NCI-H2081 (cell line): ENCODE measurements at places on chromosomes 16 and 17.

DNA sequence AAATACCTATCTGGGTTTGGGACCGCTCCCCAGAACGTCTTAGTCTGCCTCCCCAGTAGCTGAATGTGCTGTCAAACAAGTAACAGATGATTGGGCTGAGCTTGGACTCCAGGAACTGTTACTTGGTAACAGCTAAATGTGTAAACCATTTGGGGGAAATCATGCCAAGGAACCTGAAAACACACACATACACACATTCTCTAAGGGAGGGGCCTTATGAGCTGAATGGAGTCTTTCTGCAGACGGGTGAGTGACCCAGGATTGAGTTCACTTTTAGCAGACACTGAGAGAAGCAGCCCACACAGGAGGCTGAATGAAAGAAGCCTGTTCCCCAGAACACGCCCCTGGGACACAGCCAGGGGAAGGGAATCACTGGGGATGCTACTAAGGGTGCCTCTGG, 1.6 kb downstream of the ACLY start:
- peak; percentile 28 for DNase-seq

GRCh38 chr17:79842656-79843473, 3.6 kb upstream of the CBX4 start:
- DNase-seq: no peak

DNA sequence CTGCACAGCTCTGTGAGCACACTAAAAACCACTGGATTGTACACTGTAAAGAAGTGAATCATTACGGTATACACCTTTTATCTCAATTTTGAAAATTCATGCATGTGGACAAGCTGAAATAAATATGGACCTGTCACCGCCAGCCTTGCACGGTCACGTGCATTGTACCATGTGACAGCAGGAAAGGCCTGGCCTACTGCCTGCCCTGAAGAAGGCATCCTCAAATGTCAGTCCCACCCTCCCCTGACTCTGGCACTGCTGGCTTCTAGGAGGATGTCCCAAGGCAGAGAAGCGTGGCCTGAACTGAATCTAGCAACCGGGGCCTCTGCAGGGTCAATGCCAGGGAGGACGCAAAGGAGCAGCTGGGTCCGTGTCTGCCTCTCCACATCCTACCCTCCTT, 34.6 kb downstream of the SLC38A8 start:
- DNase-seq: no peak

- peak; percentile 66 for DNase-seq
Observed at GRCh38 chr16:85246473-85246872, 134.2 kb upstream of the CIBAR2 start.

DNA sequence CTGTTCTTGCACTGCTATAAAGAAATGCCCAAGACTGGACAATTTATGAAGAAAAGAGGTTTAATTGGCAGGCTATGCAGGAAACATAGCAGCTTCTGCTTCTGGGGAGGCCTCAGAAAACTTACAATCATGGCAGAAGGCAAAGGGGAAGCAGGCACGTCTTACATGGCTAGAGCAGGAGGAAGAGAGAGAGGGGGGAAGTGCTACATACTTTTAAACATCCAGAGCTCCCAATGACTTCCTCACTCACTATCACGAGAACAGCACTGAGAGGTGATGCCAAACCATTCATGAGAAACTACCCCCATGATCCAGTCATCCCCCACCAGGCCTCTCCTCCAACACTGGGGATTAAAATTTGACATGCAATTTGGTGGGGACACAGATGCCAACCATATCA, 13.3 kb downstream of the WFIKKN2 start:
- no peak for DNase-seq

DNA sequence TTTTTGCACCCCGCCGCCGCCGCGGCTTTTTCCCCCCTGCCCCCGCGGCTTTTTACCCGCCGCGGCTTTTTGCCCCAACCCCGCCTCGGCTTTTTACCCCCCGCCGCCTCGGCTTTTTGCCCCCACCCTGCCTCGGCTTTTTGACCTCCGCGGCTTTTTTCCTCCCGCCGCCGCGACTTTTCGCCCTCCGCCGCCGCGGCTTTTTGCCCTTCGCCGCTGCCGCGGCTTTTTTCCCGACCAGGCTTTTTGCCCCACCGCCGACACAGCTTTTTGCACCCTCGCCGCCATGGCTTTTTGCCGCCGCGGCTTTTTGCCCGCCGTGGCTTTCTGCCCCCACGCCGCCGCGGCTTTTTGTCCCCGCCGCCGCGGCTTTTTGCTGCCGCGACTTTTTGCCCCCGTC, 137.0 kb upstream of the TP53TG3D start:
- no peak for DNase-seq

DNA sequence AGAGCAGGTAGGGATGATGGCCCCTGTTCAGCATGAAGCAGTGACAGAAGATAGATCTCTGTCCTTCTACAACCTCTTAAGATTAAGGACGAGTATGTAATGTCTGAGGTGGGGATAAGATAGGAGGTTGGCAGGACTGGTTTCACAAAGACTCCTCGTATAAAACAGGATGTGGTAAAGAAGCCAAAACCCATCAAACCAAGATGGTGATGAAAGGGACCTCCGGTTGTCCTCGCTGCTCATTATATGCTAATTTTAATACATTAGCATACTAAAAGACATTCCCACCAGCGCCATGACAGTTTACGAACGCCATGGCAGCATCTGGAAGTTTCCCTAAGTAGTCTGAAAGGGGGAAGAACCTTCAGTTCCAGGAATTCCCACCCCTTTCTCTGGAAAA, 27.3 kb downstream of the MIS12 start:
- no peak for DNase-seq

GRCh38 chr16:85042167-85042526, 14.6 kb downstream of the KIAA0513 start:
- DNase-seq: no peak

- DNase-seq: no peak
Observed at GRCh38 chr17:688100-688989, 26.3 kb downstream of the VPS53 start.

DNA sequence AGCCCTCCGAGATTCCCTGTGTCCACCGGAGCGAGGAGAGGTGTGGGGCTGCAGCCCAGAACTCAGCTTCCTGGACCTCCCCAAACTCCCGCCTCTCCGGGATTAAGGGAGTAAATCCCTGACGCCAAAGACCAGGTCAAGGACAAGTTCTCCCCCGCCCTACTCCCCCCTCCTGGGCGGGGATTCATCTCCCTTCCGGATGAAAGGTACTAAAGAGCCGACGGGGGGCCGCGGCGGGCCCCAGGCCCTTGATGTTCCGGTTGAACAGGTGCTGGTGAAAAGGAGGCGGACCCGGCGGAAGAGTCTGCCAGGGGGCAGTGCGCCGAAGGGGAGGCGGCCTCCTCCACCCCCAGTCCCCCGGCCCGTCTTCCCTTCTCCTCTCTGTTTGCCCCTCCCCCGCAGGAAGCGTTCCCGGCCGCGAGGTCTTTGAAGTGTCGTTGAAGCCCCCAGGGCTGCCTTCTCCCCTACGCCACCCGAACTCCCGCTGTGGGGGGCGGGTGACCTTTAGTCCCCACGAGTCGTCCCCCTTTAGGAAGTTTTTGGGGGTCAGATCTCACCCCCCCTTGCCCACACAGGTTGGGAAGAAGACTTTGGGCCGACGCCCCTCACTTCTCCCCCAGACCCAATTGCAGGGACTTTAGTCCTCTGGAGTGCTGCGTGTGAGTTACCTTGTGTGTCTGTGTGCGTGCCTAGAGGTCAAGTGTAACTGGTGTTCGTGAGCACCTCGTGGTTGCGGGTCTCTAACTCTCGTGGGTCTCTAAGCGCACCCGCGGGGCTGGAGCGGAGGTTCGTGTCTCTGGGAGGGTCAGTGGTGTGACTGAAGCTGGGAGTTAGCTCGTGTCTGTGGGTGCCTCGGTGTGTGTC, 1.1 kb upstream of the MLLT6 start:
- DNase-seq: peak; percentile 98

- DNase-seq: no peak
Observed at GRCh38 chr17:72926171-72926570, 166.3 kb downstream of the SLC39A11 start.

DNA sequence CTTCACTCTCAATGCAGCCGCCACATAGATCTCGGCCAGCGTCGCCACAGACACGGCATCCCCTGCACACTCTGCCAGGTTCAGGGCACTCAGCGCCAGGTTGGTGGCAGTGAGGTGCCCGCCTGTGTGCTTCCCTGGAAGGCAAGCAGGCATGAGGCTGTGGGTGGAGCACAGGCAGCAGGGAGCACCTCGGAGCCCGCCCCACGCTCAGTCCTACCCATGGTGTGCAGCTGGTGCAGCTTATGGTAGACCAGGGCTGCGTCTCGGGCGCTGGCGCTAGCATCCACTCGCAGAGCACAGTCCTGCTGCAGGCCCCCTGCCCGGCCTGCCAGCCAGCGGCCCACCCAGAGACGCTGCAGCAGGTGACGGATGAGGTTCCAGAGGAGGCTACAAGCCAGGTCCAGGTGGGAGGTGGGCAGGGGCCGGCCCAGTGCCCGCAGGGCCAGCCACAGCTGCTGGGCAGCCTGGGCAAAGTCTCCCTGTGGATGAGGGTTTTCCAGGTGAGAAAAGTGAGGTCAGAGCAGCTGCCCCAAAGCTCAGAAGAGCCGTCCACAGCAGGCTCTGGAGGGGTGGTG, 20.5 kb downstream of the SREBF1 start:
- DNase-seq: no peak

GRCh38 chr17:10205549-10206185, 7.3 kb upstream of the GAS7 start:
- DNase-seq: no peak

DNA sequence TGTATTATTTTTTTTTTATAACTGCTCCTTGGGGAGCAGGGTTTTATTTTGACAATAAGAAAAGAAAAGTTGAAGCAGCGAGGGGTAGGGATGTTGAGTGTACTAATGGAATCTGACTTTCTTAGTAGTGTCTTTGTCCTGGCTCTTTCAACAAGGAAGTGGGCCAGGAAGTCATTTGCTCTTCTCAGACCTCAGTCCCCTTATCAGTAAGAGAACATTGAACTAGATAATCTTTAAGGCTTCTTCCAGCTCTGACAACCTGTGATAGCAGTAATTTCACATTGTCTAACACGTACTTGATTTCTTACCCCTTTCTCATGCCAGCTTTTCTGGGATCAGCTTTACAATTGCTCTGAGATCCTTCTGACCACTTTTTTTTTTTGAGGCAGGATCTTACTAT, 8.3 kb downstream of the LIG3 start:
- no peak for DNase-seq

DNA sequence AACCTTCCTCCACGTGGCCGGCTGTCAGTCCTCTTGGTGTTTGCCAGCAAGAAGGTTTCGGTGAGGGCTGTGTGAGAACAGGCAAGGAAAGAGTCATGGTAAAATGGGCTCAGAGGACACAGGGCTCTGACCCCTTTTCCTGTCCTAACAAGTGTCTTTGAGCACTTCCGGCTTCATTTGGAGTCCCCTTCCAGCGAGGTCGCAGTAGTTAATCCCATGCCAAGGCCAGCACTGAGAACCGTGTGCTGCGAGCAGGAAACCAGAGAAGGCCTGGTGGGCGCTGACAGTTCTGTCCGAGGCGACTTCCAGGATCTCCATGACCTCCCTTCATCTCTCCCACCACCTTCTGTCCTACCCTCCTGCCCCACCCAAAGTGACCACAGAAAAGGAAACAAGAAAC, 168.1 kb downstream of the ZFHX3 start:
- no peak for DNase-seq

GRCh38 chr16:396199-396598, 800 bp upstream of the NME4 start:
- no peak for DNase-seq

- no peak for DNase-seq
Observed at GRCh38 chr16:73724503-73724902, 572.1 kb upstream of the PSMD7 start.

GRCh38 chr17:54771409-54771915, 129.2 kb upstream of the TOM1L1 start:
- DNase-seq: no peak

- DNase-seq: peak; percentile 2
Observed at GRCh38 chr16:28326881-28327610, 34.7 kb downstream of the SBK1 start.

GRCh38 chr17:79391376-79392233, 219.2 kb downstream of the RBFOX3 start:
- DNase-seq: peak; percentile 57

DNA sequence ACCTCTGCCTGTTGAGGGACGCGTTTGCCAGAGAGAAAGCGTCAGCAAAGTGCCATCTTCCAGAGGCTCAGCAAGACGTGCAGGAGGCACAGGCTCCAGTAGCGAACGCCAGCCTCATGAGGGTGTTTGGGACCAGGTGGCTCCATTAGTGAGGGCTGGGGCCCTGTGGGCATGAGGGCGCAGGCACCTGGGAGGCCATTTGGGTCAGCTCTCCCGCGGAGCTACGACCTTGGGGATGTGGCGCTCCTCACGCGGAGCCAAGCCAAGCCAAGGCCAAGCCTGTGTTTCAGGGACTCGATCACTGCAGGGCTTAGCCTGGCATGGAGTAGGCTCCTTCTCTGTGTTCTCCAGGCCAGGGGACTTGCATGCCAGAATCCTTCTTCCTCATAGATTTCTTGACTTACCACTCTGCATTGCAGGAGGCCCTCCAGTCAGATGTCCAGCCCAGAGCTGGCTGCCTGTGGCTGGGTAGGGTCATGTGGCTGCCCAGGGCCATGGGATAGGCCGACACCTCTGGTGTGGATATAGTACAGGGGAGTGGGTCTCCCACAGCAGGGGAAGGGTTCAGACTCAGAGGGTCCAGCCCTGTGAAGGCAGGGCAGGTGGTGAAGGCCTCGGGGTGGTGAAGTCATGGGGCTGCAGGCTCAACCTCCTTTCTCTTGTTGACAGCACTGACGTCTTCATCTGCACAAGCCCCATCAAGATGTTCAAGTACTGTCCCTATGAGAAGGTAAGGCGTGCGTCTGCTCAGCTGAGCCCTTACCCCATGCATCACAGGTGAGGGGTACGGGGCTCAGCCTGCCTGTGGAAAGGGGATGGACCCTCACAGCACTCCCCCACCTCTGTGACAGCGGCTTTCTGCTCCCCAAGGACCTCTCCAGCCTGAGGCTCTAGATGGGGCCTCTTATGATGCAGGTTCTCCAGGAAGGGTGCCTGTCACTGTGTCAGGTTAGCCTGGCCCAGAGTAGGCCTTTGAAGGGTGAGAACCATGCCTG, 19.6 kb downstream of the NT5M start:
- no peak for DNase-seq

DNA sequence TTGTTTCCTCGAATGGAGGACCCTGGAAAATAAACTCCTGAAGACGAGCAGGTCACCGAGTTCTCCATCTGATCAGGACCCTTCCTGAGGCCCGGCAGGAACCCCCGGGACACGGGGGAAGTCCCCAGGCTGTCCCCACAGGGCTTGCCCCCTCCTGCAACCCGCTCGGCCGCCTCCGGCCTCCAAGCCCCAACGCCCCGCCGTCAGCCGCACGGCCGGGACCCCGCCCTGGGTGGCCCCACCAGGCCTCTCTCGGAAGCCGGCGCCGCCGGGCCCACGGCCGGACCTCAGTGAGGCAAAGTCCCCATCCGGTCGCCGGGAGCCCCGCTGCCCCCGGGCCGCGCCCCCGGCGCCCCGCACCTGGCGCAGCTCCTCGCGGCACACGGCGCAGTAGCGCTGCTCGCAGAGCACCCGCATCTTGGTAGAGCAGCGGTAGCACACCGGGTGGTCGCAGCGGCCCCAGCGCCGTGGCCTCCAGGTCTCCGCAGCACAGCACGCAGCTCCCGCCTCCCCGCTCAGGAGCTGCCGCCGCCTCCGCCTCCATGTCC, 383 bp downstream of the ZNF598 start:
- no peak for DNase-seq
